A549 (cell line): ENCODE measurements at places on chromosomes 16 and 17.

DNA sequence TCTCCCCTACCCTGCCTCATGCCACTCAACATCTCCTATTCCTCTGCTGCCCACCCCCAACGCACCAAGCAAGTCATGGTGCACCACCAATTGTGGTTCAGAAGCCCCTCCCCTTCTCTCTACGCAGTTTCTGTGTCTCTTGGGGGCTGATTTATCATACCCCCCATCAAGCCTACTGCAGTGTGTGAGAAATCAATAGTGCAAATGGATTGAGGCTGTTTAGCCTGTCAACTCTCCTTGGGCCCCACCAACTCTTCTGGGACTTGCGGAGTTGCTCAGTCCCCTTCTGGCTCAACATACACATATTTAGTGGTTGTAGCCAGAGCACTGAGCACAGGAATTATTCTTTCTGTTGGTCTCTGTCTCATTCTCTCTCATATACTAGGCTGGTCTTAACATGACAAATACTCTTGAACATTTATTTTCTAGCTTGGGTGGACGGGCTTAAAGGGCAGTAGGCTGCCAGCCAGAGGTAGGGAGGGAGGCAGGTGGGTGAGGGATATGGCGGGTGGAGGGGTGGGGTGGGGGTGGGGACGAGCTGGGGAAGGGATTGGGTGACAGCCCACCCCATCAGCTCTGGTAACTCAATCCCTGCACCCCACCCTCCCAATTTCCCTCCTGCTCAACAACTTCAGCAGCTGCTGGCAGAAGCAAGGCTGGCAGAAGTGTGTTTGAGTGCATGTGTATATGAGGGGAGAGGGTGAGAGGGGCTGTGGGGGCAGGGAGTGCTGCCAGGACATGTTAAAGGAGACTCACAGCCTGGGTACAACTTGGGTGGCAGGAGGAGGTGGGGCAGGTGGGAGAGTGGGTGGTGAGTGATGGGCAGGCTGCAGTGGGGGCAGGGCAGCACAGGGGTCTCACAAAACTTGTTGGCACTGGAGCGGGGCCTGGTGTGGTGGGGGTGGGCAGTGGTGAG, 4.9 kb downstream of the RARA start:
- peak; percentile 61 for DNase-seq

DNA sequence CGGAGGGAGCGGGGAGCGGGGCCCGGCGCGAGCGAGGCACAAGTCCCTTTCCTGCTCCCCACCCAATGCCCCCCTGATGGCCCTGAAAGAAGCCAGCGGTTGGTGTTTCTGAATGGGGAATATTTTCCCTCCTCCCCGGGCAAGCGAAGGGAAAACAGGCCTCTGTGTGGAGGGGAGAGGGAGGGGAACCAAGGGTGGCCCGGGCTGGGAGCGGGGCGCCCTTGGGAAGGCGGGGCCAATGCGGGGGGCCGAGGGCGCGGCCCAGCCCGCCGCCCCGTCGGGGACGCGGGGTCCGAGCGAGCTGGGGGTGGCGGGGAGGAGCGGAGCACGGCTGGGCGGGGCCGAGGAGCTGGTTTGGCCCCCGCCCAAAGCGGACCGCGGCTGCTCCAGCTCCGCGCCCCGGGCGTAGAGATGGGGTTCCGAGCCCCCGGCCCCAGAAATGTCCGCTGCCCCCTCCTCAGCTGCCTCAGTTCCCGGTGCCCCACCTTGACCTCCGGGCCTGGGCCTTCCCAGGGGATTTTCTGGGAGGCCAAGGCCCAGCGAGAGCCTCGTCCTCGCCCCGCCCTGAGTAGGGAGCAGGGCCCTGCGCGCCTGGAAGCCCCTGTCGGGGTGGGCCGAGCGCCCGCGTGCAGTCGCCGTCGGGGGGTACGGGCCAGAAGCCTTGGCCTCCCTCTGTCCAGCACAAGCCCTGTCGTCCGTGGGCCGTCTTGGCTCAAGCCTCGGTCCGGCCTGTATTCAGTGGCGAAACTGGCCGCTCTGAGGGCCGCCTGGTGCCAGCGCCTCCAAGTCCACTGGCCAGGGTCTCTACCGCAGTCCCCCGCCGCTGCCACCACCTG, 3.9 kb upstream of the HEXIM1 start:
- no peak for DNase-seq

GRCh38 chr17:20073055-20073979, 64.2 kb downstream of the SPECC1 start:
- no peak for DNase-seq

- DNase-seq: no peak
Measured at GRCh38 chr17:39107973-39108372, 43.5 kb downstream of the PLXDC1 start.

DNA sequence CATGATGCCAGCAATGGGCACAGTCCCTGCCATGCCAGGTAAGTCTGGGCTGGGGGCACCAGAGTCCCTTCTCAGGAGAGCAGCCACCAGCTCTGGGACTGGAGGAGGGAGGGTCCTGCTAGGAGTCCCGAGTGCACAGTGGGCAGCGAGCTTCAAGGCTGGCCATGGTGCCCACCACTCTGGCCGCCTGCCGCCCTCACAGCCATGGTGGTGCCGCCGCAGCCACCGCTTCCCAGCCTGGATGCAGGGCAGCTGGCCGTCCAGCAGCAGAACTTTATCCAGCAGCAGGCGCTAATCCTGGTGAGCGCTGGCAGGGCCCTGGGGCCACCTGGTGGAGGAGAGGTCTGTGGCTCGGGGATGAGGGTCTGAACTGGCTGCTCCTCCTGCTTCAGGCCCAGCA, 17.9 kb upstream of the SMIM5 start:
- DNase-seq: no peak

DNA sequence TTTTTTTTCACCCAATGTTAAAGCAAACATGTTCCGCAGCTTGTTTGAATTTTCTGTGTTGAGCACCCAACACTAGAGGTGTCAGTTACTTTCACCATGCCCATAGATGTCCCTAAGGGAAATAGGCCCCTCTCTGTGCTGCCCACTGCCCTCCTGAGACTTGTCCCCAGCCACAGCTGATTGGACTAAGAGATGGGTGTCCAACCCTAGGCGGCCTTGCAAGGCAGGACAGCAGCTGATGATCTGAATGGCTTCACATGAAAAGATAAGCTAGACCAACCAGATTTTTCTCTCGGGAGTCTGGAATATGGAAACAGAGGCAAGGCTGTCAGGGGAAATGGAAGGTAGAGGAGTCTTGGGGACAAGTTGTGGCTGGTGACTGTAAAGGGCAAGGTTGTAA, 6.1 kb upstream of the CALB2 start:
- DNase-seq: no peak

DNA sequence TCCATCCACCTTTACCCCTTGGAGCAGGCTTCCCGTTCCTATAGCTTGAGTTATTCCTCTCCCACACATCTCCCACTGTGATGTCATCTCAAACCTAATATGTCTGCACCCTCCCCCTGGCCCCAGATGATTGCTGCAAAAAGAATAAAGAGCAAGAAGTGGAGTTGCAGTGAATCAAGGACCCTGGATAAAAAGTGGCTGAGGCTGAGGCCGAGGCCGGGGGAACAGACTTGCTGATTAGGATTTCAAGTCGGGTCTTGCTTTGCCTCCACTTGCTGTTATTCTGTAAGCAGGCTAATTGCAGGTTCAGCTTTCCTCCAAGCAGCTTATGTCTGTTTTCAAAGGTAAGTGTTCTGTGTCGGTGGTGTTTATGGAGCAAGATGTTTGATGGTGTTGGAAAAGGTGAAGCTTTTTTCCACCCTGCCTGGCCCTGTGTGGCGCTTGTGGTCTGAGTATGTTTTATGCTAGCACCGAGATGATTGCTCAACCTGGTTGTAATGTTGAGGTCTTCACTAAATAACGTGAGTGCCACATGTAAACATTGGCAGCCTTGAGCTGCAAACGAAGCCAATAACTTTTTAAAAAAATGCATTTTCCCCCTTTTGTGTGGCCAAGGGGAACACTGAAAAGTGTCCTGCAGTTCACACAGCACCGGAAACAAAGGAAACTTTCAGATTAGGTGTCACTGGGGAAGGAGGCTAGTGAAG, 15.4 kb downstream of the HS3ST3B1 start:
- no peak for DNase-seq
